T-helper 22 cell (primary cell): ENCODE measurements at places on chromosomes 3 and 15.
A peak's percentile ranks its signal among the peaks of the same experiment; 100 is the strongest.

GRCh38 chr15:48748535-48748934, 62.3 kb downstream of the CEP152 start:
- no peak for DNase-seq

DNA sequence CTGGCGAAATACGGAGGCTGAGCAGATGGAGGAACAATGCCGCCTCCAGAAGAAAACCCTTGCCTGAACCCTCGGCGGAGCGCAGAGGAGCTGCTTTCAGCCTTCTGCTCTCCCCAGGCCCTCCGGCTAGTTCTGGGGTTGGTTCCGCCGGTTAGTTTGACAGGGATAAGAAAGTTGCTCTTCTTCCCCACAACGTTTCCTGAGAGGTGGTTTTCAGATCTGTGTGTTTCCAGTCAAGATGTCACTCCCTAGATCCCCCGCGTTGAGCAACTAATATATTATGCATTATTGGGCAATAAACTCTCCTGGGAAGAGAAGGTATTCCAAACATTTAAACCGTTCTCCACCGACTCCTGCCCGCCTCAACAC, 551 bp downstream of the NLGN1 start:
- no peak for DNase-seq

DNA sequence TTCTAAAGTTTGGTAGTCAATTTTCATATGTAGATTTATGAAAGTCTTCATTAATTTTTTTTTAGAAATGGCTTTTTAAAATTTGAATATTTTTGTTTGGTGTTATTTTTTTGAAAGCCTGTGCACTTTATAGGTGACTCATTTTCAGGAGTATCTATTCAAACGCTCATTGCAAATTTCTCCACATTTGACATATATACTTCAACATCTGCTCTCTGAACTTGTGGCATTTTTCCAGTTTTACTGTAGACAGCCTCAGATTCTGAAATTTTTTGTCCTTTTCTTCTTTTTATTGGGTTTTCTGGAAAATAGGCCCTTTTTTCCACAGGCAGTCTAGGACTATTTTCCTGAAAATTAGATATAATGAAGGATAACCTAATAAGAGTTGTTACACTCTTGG, 396.6 kb downstream of the RBMS3 start:
- no peak for DNase-seq

DNA sequence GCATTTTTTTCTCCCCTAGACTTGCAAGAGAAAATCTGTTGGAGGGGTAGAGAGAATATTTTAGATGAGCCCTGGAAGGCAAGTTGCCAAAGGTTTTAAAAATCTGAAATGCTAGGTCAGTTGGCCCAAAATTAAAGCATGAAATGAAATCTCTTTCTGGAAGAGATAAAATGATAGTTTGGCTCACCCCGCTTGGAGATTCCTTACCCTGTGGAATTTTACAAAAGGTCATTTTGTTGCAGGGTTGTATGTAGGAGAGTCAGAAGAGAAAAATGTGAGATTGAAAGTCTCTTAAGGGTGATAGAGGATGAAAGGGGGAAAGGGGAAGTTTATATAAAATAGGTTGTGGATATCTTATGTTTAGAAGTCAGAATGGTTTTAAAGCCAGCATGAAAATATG, 277.8 kb downstream of the CD47 start:
- DNase-seq, result no peak

GRCh38 chr3:122415762-122416654, at the start of gene WDR5B:
WDR5B (minus strand) TSS chr3:122416062; CDS start chr3:122415528, 534 bp downstream.
- DNase-seq, result peak; percentile 95

DNA sequence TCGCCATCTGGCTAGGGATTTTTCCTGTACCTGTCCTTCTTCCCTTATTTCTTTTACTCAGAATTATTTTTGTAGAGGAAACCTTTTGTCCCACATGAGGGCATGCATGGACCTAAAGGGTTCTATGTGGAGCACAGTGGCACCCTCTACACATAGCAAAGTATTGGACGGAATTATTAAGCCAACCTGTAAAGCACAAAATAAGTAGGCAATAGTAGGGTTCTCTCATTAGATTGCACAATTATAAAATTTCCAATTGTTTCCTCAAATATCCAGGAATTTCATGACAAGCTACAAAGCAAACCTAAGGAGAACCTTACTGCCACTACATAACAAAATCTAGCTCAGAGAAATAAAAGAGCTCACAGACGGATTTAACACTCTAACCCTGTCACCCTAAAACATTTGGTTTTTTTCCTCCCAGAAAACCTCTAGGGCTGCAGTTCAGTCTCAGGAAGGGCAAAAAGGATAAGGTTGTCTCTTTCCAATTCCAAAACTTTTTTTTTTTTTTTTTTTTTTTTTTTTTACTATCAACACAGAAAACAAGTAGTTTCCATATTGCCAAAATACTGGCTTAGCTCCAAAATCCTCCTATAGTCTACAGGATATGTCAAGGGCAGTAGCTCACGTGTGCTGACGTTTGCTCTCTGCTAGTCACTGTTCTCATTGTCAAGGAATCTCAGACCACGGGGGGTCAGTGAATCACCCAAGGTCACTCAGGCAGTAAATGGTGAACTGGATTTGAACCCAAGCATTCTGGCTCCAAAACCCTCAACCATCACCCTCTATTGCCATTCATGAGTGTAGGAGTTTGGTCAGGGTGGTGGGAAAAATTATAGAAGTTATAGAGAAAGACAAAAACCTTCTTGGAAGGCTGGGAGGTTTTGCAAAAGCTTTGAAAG, 52.3 kb downstream of the NCEH1 start:
- DNase-seq, result no peak

- DNase-seq, result peak; percentile 85
These were observed 3.8 kb downstream of the HEG1 start for GRCh38 chr3:125051715-125052581.

- DNase-seq, result no peak
These were observed 77.4 kb downstream of the SLTM start for GRCh38 chr15:58856086-58856485.

DNA sequence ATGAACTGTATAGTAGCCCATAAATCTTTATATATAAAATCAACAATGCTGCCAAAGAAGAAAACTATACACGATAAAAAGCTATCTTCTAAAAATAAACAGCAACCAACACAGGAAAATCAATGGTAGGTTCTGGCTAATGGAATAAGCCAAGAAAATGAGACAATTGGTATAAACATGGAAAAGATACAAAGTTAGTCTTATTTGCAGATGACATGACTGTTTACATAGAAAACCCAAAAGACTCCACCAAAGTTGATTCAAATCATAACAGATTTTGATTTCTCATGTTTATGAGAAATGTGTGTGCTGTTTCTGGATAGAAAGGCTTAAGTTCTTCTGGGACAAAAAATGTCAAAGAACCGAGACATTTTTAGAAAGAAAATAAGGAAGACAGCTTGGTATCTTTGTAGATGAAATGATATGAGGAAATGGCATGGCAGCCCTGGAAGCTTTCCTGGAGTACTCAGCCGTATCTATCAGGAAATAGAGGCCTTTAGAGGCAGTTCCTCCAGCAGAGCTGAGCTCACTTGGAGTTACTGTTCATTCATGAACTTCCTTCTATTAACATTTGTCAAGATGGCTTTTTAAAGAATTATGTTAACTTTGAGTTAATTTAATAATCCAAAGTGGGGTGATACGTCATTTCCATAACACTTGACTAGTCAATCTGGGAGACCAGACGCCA, 36.7 kb upstream of the VILL start:
- no peak for DNase-seq

- DNase-seq, result no peak
These were observed 557.2 kb downstream of the NR2F2 start for GRCh38 chr15:96887730-96888129.

DNA sequence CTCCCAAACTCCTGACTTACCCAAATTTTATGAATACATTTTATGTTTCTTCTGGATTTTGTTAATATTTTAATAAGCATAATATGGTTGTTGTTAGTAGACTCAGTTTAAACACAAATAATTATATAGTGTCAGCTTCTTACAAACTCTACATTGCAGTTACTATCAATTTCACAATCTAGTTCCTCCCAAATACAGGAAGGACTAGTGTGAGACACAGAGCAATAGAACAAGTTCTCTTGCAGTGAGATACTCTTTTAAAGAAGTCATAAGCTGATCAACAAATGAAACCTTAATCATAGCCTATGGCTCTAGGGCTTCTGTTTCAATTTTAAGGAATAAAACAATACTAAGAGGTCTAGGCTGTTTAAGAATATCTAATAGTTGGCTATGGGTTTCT, 86.1 kb downstream of the SAMMSON start:
- no peak for DNase-seq

- DNase-seq, result no peak
These were observed 464.1 kb upstream of the CBLB start for GRCh38 chr3:106332884-106333283.

GRCh38 chr3:188279502-188280335, 125.8 kb downstream of the LPP start:
- DNase-seq, result no peak

GRCh38 chr3:85572426-85572825, 613.6 kb downstream of the CADM2 start:
- no peak for DNase-seq

DNA sequence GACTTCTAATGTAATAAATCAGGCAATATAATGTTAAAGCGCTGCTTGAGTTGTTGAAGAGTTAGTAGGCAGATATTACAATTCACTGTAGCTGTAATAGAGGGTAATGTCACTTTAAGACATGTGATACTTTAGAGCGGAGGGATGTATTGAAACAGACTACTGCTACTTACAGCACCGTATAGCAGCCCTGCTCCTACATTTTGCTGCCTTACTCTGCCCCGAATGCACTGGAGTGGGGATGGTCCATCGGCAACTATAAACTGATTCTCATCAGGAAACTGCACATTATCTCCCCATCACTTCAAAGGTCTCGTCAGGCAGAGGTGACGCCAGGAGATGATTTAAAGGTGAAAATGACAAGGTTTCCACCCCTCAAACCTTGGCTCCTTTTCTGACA, 349.7 kb upstream of the SUCLG2 start:
- no peak for DNase-seq

GRCh38 chr3:168024537-168024941, 71.2 kb downstream of the GOLIM4 start:
- DNase-seq, result no peak

DNA sequence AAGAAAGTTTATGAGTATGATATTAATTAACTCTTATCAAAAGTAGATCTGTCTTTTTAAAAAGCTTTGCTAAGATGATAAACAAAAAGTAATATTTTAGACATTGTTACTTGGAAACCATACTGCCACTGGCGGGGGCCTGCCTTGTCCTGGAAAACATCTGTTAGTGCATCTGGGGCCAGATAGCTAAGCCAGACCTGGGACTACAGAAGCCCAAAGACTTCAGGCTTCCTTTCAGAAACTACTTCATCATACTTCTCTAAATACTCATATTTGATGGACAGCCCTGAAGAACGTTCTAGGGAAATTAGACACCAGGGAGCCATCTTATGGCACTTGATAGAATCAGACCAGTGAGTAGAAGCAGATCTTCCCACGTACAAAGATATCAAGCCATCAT, 795.4 kb upstream of the SEMA6D start:
- no peak for DNase-seq

DNA sequence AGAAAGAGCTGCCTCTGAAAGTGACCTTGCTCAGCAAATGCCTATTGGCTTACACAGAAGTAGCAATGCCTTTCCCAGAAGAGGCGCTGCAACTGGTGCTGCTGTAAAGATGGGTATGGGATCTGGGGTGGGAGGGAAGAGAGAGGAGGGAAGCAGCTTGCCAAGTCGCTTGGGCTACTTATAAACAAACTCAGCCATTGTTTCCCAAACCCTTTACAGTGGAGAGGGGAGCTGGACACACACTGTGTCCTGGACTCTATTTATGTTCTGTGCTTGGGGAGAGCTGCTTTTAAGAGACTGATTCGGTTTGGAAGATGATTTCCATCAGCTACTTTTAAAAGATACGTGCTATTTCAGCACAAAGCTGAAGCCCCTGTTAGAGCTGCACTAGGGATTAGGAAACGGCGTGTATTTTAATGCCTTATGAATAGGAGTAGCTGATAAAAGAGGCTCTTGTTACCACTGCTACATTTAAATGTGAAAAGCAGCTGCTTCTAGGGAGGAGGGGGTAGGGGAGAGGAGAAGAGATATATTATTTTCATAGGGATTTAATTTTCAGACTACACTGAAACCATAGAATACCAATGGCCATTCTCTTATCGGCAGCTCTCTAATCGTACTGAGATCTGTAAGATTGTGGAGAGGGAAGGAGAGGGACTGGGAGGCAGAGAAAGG, 440.6 kb downstream of the MCTP2 start:
- DNase-seq, result no peak

DNA sequence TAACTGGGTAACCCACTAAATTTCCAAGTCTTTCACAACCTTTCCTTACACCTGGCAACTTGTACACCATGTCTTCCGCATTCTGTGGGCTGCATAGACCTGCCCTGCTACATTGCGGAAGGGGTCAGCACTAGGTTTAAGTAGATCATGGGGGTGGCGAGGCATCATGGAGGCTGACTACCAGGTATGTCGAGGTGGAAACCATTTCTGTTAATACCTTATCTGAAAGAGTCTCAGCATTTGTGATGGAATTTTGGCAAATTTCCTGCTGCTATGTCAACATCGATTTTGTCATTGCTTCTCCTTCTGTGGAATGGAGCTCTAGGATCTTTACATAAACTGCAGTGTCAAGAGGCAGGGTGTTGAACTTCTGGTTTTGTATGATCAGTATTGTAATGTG, 187.2 kb downstream of the GHSR start:
- no peak for DNase-seq

GRCh38 chr3:101261506-101261905, 58.9 kb downstream of the IMPG2 start:
- DNase-seq, result no peak

DNA sequence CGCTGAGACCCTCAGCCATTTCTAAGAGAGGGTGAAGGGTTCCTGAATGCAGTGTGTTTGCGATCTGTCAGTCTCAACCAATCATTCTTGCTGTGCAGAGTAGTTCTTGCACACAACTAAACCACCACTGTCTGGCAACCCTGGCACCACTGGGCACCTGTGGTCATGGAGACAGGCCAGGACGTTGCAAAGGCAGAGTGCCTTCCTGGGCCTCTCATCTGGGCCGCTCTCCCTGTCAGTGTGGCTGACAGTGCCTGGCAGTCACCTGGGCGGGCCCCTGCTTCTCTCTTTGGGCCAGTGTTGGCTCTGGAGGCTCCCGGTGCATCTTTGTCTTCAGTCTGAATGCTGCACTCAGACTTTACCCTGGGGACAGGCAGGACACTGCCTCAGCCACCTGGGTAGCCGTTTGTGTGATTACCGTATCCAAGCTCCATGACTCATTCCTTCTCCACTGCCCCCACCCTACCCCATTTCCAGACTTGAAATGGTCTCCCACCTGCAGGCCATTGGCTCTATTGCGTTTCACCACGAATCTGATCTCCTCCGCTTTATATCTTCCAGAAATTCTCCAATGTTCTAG, 104.6 kb upstream of the KLF13 start:
- no peak for DNase-seq

- no peak for DNase-seq
These were observed 3.4 kb downstream of the FYCO1 start for GRCh38 chr3:45992133-45992729.

GRCh38 chr15:60887139-60887538, 342.0 kb downstream of the RORA start:
- DNase-seq, result no peak

GRCh38 chr3:19945969-19946831, 697 bp upstream of the RAB5A start:
- DNase-seq, result no peak

- no peak for DNase-seq
These were observed 300.7 kb upstream of the RBMS3 start for GRCh38 chr3:28980131-28980530.
